Activated naive CD4-positive, alpha-beta T cell treated with anti-CD3 and anti-CD28 coated beads for 36 hours (primary cell): ENCODE measurements at places on chromosomes 13 and 19. TPM values are rescaled to one million over a fixed set of nuclear protein-coding genes. Genes with fewer than 3 reads are reported as not detected.

Gene STX10
- 48.3 TPM for total RNA-seq

Gene ELSPBP1
- total RNA-seq = not detected

Gene KLK3
- total RNA-seq = not detected

Gene LSR
- 8.2 TPM for total RNA-seq

DNA sequence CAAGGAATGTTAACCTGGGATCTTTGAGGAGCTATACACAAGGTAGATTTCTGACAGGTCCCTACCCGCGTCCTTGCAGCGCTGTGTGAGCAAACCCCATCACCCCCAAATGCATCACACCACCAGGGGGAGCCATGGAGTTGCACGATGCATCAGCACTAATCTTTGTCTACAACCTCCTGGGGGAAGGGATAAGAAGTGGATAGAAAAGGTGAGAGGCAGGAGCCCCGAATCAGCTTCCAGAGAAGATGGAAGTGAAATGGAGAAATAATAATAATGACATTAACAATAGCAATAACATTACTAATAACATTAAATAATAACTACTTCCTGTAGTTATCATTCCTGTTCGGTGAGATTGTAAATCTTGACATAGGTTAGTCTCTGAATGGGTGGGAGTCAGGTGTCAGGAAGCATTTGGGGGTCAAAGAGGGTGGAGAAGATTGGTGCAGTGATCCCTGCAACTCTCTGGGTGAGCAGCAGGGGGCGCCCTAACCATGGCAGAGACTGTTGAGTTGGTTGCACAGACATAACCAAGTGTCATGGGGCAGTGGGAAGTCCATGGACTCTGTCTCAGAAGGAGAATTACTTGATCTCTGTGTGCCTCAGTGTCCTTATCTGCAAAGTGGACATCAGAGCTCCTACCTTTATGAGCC, 16.5 kb downstream of the SIGLEC7 start:
- H3K27ac ChIP-seq = no peak overlapping the region
- no peaks in the 10 kb centered on the region for H3K36me3 ChIP-seq
- H3K4me1 ChIP-seq = peaks cover 6% of the 10 kb centered on the region
- DNase-seq = peak; percentile 91

- H3K36me3 ChIP-seq = peaks cover 27% of the 10 kb centered on the region
- DNase-seq = no peak
- no peaks in the 10 kb centered on the region for H3K27me3 ChIP-seq
- H3K27ac ChIP-seq = no peak overlapping the region
- peaks cover 2% of the 10 kb centered on the region for H3K4me1 ChIP-seq
Measured at GRCh38 chr13:36981156-36981743, 17.9 kb downstream of the ALG5 start.

DNA sequence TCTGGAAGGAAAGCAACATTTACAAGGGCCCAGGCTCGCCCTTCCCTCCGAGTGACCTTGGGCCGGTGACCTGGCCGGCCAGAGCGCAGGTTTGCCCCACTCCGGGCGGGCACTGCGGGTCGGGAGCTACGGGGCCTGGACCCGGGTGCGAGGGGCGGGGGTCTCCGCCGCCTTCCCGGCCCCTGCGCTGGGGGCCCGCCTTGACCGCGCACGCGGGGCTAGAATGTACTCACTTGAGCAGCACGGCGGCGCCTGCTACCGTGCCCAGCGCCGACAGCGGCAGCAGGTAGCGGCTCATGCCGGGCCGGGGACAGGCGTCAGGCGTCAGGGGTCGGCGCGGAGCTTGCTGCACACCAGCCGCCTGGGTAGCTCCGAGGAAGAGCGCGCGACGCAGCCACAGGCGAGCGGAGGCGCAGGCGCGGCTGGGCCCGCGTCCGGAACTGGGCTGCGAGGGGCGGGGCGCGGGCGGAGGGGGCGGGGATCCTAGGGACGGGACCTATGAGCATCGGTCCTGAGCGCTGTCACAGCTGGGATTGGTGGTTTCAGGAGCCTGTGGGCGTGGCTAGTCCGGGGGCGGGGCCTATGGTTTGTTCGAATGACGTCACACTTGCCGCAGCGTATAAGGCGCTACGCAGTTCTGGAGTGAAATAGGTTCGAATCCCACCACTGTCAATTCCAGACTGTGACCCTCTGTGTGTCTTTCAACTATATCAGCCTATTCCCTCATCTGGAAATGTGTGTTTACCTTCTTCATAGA, at the start of gene RDH13:
RDH13 (minus strand) TSS at position 414 of the 757 bp plus-strand sequence; CDS start at position 298, 116 bp downstream.
- H3K27me3 ChIP-seq = peaks cover 24% of the 10 kb centered on the region
- H3K4me3 ChIP-seq = peak within 1 kb of the TSS; percentile 84
- H3K27ac ChIP-seq = no peak within 1 kb of the TSS
- DNase-seq = peak; percentile 99
- H3K36me3 ChIP-seq = peaks cover 12% of the 10 kb centered on the region
- H3K4me1 ChIP-seq = peaks cover 18% of the 10 kb centered on the region

GRCh38 chr19:13118424-13119193, 545 bp downstream of the NACC1 start:
- H3K36me3 ChIP-seq = peaks cover 4% of the 10 kb centered on the region
- H3K27ac ChIP-seq = peak overlapping the region; percentile 73
- H3K4me3 ChIP-seq = peak overlapping the region; percentile 75
- H3K4me1 ChIP-seq = peaks cover 49% of the 10 kb centered on the region

DNA sequence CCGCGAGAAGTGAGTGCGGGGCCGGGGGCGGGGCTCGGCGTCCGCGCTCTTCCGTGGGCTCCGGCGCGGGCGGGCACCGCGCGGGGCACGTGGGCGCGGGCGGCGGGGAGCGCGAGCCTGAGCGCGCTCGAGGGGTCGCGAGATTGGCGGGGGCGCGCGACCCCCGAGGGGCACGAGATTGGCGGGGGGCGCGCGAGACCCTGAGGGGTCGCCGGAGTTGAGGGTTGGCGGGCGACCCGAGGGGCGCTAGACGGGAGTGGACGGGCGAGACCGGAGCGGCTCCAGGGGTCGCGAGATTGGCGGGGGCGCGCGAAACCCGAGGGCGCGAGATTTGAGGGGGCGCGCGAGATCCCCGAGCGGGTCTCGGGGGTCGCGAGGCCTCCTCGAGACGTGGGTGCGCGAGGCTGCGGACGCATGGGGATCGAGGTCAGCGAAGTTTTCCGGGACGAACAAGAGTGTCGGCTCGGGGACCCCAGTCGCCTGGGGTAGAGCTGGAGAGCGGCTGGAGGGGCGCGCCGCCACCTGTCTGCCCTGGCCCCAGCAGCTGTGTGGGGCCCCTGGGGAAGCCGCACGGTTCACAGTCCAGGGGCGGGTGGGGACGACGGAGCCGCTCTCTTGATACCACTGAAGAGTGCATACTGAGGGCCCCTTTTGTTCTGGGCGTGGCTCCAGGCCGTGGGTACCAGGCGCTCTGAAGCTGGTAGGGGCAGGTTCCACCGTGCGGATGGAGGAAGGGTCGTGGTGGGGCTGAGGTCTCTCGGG, 682 bp downstream of the SSBP4 start:
- H3K36me3 ChIP-seq = peaks cover 2% of the 10 kb centered on the region
- peak; percentile 49 for DNase-seq
- H3K27ac ChIP-seq = peak overlapping the region; percentile 56
